Left renal cortex interstitium (tissue), 4 donors: ENCODE measurements at places on chromosomes 12 and 14. TPM values are rescaled to one million over a fixed set of nuclear protein-coding genes. Genes with fewer than 3 reads are reported as not detected.

GRCh38 chr12:132399092-132400010, 70.0 kb upstream of the GALNT9 start:
- DNase-seq: no peak

DNA sequence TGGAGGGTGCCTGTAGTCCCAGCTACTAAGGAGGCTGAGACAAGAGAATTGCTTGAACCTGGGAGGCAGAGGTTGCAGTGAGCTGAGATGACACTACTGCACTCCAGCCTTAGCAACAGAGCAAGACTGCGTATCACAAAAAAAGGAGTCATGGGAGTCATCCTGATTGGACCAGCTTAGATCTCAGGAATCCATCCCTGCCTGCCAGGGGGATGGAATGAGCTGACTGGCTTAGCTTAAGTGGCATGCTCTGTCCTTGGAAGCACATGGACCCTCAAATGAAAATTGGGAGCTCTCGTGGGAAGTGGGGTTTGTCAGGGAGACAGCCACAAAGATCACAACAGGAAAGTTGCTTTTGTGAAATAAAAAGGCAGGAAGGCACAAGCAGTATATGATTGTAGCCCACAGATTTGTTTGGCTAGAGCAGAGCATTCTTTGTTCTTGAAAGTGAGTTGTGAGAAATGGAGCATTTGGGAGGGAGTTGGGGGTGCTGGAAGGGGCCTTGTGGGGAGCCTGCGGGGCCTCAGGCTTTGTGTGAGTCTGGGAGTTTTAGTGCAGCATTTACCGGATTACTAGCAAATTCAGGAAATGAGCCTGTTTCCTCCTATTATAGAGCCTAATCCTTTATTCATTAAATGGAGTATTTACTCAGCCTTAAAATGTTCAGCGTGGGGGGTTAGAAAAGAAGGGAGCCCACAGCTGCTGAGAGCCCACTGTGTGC, 30.7 kb downstream of the DGLUCY start:
- DNase-seq: no peak

DNA sequence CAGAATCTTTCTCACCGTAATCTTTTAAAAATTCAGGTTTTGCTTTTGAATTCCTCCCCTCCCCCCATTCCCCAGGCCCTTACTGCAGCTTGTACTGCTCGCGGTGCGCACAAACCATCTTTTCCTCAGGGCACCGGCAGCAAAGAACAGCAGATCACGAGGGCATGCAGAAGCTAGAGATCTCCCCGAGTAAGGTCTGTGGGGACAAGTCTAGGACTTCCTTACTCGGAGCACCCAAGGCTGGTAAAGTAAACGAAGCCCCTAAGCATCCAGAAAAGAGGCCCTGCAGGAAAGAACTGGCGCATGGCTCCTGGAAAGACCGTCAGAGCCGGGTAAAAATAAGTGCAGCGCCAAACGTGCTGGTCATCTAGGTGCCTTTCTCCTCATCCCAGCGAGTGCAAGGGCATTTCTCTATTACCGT, 727 bp downstream of the LDHB start:
- DNase-seq: peak; percentile 46

- no peak for DNase-seq
These were observed 1.3 kb upstream of the OAS3 start for GRCh38 chr12:112936927-112937326.

- no peak for DNase-seq
These were observed 174.2 kb downstream of the ESR2 start for GRCh38 chr14:64119980-64120379.

DNA sequence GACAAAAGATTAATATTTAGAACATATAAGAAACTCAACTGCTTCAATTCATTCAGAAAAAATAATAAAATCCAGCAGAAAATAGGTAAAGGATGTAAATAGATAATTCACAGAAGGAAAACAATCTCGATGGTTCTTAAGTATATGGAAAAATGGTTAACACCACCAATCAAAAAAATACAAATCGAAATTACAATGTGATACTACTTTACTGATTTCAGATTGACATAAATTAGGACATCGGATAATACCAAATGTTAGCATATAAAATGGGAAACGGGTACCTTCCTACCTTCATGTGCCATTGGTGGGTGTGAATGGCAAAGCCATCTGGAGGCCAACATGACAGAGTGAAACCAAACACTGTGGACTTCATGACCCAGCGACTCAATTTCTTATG, 1.6 kb upstream of the PPP4R4 start:
- DNase-seq: no peak

GRCh38 chr14:89339579-89339978, 77.5 kb downstream of the FOXN3 start:
- DNase-seq: no peak

DNA sequence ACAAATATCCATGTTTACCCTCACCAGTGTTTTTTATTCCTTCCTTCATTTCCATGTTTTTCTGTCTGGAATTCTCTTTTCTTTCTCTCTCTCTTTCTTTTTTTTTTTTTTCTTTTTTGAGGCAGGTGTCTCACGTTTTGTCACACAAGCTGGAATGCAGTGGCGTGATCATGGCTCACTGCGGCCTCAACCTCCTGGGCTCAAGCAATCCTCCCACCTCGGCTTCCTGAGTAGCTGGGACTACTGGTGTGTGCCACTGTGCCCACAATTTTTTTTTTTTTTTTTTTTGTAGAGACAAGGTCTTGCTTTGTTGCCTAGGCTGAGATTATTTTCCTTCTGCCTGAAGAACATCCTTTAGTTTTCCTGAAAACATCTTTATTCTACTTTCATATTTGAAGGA, 15.0 kb upstream of the AMIGO2 start:
- no peak for DNase-seq

GRCh38 chr14:37223947-37224474, 26.3 kb downstream of the MIPOL1 start:
- no peak for DNase-seq

- DNase-seq: no peak
These were observed 26.4 kb downstream of the KCNA5 start for GRCh38 chr12:5070090-5070489.

GRCh38 chr12:19432309-19433170, 6.8 kb upstream of the AEBP2 start:
- no peak for DNase-seq

DNA sequence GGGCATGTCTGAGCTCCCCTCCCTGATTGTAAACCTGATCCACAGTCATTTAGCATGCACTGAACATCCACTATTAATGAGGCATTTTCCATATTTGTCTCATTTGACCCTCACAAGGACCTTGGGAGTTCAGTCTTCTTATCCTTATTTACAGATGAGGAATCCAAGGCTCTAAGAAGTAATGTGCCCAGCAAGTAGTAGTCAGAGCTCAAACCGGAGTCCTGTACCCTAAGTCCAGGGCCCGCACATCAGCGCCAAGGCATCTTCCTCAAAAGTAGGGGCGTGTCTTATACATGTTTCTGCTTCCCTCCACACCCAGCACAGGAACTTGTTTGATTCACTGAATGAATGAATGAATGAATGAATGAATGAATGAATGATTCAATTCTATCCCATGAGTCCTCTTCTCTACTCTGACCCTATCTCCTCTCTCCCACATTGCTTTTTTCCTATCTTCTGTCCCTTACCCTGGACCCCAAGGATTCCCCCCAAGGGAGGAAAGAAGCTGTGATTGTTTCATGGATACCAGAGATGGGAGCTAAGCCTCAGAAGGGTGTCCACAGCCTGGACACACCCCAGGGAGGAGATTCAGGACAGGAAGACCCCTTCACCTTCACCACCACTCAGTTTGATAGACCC, 21.8 kb upstream of the KRT8 start:
- DNase-seq: no peak

- no peak for DNase-seq
These were observed 41.9 kb upstream of the ZFP36L1 start for GRCh38 chr14:68834816-68835215.

DNA sequence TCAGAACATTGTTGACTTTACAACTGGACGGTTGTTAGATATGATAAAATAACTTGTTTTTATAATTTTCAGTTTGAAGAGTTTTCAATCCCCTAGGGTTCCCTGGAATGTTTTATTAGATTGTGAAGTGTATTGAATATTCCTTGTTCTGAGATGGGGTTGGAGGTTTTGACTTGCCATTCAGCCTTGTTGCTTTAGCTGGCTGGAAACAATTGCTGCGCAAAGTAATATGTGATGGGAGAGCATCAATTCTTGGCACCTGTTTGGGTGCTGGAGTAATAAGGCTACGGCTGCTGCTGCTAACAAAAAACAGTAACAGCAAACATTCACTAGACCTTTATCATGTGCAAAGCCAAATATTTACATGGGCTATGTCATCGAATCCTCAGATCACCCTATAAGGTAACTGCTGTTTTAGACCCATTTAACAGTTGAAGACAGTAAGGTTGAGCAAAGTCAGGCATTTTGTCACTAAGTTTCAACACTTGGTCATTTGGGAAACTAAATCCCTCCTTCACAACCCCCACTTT, 241.0 kb upstream of the TBX3 start:
- DNase-seq: no peak

GRCh38 chr14:35140718-35141581, 18.6 kb downstream of the PRORP start:
- no peak for DNase-seq

- DNase-seq: no peak
These were observed 142.2 kb downstream of the BMP4 start for GRCh38 chr14:53814392-53814791.

- no peak for DNase-seq
These were observed 138.6 kb upstream of the MDM1 start for GRCh38 chr12:68470664-68471328.

GRCh38 chr12:86496595-86496994, 240.4 kb upstream of the MGAT4C start:
- DNase-seq: no peak

- no peak for DNase-seq
These were observed 25.5 kb upstream of the BCDIN3D start for GRCh38 chr12:49868449-49868848.

- no peak for DNase-seq
These were observed 100.9 kb downstream of the NCOR2 start for GRCh38 chr12:124466216-124467128.

DNA sequence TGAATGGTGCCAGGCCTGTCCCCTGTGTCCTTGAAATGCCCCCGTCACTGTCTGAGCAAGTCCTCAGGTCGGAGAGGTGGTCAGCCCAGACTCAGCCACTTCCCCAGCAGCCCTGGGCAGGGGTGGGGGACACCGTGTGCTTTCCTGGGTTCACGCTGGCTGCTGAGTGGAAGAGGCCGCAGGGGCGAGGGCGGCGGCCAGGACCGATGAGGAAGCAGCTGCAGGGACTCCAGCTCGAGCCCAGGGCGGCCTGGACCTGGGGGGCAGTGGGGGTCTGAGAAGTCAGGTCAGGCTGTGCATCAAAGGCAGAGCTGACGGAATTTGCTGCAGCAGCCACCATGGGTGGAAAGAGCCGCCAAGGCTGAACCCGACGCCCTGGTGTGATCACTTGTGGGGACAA, 28.4 kb downstream of the NOC4L start:
- DNase-seq: no peak

PPP4R4 gene
- polyA plus RNA-seq: 0.27 TPM

P2RX7 gene
- 1.1 TPM for polyA plus RNA-seq

CAPZA3 gene
- 0.69 TPM for polyA plus RNA-seq

TTC9 gene
- polyA plus RNA-seq: 3.2 TPM

BMAL2 gene
- 7.0 TPM for polyA plus RNA-seq

WDHD1 gene
- 15.3 TPM for polyA plus RNA-seq

C14orf180 gene
- polyA plus RNA-seq: 0.23 TPM

CINP gene
- 33.1 TPM for polyA plus RNA-seq

SYNDIG1L gene
- polyA plus RNA-seq: 0.25 TPM

PSME2 gene
- polyA plus RNA-seq: 177 TPM
